HS-27A (cell line): ENCODE measurements at places on chromosomes 12 and 14.
A peak's percentile ranks its signal among the peaks of the same experiment; 100 is the strongest.

DNA sequence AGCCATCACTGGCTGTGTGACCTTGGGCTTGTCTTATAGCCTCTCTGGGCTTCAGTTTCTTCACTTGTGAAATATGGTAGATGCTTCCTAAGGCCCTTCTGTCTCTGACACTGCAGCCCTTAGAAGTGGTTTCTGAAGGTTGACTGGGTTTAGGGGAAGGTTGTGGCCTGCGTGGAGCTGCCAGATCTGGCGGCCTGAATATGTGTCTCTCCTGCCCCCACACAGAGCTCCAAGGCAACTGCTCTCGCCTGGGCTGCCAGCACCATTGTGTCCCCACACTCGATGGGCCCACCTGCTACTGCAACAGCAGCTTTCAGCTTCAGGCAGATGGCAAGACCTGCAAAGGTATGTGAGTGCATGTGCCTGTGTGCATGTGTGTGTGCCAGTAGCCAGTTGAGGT, 4.0 kb downstream of the LRP1-AS start:
- DNase-seq: no peak

GRCh38 chr14:52922656-52923055, 28.2 kb downstream of the FERMT2 start:
- DNase-seq: no peak

DNA sequence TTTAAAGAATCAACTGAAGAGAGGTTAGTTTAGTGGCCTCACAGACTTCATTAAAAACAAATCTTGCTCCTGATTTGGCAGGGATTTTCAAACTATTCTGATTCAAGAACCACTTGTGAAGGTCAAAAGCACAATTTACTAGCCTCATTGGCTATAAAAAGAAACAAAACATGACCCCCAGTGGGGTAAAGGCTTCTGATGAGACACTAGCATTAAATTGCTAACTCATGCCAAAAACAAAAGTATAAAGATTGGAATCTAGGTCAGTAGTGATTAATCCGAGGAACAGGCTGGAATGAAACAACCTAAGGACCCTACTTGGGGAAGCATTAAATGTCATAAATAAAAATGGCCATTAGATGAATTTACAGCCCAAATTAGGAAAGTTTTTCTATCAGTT, 312.3 kb downstream of the PAWR start:
- no peak for DNase-seq

DNA sequence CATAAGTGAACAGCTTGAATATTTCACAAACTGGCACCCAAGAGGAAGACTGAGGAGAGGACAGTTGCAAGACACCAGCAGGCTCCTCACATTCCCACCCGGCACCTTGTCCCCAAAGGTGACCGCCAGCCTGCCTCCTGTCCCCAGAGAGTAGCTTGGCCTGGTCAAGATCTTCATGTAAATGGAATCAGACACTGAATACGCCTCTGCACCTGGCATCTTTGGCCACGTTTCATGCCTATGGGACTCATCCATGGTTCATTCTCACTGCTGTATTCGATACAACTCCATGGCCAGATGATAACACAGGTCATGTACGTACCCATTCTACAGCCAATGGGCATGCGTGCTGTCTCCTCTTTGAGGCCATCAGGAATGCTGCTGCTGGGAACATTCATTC, 60.8 kb downstream of the ITPK1 start:
- DNase-seq: no peak

DNA sequence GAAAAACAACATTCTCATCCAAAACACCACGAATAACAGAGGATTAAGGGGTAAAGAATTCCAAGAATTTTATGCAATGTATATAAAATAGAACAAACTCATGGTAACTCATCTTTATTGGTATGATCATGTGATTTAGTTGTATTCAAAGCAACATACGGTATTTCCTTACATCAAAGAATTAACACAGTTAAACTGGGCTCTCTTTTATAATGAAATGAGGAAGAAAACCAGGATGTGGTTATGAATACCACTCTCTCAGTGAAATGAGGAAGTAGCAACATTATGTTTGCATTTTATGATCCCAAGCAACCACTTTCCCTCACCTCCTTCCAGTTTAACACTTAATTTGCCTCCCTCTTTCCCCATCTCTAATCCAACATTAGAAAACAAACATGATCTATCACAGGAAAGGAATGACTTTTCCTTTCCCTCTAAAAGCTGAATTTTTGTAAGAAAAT, 22.9 kb downstream of the SPTLC2 start:
- no peak for DNase-seq

- no peak for DNase-seq
These were observed 17.9 kb upstream of the AQP2 start for GRCh38 chr12:49932533-49933130.

GRCh38 chr12:24482882-24483604, 465.9 kb downstream of the BCAT1 start:
- no peak for DNase-seq

DNA sequence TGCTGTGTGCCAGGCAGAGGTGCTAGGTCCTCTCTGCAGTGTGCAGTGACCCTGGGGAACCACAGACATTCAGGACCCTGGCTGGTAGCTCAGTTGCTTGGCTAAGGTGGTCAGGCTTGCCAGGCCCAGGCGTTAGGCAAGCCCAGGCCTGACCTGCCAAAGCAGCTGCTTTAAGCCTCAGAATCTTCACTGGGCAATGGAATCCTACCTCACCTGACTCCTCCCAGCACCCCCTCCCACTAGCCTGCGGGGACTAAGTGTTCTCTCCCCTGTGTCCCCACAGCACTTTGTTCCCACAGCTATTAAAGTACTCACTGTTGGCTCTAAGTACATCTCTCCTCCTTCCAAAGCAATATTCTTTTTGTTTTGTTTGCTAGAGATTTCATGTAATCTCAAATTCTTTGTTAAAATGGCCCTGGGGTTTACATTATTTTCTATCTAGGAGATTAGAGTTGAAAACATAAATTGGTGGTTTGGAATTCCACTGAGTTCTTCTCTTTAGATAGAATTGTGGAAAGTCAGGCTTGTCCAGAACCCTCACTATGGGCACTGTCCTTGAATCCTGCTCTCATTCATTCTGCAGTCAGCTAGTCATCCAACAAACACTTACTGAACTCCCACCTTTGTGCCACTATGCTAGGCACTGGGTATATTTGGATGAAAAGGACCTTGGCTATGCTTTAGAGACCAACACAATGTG, 44.4 kb downstream of the DGLUCY start:
- no peak for DNase-seq

- no peak for DNase-seq
These were observed 18.1 kb downstream of the CLMN start for GRCh38 chr14:95301527-95302187.

- no peak for DNase-seq
These were observed 19.8 kb upstream of the RNASE2 start for GRCh38 chr14:20935303-20935984.

DNA sequence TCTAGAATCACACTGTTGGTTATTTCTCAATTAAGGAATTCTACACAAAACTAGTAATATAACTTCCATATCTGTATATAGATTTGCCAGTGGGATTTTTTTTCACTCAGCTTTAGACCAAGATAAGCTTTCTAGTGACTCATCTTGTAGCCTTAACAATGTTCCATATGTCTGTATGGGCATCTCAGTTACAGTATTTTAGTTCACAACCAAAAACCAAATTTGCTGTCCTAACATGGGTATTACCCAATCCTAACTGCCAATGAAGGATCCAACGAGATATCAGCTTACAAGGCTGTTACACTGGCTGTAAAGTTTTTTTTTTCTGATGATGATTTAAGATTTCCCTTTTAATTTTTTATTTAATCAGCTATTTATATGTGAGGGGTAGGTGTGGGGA, 31.5 kb upstream of the KRR1 start:
- DNase-seq: no peak

- peak; percentile 81 for DNase-seq
These were observed 28.0 kb downstream of the PXN start for GRCh38 chr12:120237360-120238171.

GRCh38 chr12:125038976-125039625, 26.1 kb upstream of the AACS start:
- DNase-seq: no peak

- DNase-seq: no peak
These were observed 468.0 kb upstream of the PRICKLE1 start for GRCh38 chr12:43057566-43057965.

DNA sequence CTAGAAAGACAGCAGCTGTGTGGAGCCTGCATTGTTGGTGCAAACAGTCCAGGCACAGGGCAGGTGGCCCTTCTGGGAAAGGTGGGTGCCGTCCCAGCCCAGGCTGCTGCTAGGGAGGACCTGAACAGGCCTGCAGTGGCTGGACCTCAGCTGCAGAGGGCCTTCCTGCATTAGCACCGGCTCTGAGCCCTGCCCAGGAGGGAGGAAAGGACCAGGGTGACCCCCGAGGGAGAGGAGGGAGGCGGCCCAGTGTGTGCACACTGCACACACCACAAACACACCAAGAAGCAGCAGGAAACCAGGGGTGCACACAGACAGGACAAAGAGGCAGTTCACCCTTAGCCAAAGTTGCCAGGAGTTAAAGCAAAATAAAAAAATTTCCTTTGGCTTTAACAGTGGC, 8.0 kb upstream of the PGAM5 start:
- DNase-seq: no peak

GRCh38 chr12:14313379-14314138, 51.9 kb upstream of the ATF7IP start:
- DNase-seq: no peak

- DNase-seq: no peak
These were observed 165.7 kb downstream of the SRGAP1 start for GRCh38 chr12:64010069-64010686.

DNA sequence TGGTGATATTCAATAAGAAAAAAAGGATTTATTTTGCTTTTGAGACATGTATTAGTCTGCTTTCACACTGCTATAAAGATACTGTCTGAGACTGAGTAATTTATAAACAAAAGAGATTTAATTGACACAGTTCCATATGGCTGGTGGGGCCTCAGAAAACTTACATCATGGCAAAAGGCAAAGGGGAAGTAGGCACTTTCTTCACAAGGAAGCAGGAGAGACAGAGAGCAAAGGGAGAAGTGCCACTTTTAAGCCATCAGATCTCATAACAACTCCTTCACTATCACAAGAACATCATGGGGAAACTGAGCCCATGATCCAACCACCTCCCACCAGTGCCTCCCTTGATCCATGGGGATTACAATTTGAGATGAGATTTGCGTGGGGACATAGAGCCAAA, 43.9 kb downstream of the BHLHE41 start:
- no peak for DNase-seq

DNA sequence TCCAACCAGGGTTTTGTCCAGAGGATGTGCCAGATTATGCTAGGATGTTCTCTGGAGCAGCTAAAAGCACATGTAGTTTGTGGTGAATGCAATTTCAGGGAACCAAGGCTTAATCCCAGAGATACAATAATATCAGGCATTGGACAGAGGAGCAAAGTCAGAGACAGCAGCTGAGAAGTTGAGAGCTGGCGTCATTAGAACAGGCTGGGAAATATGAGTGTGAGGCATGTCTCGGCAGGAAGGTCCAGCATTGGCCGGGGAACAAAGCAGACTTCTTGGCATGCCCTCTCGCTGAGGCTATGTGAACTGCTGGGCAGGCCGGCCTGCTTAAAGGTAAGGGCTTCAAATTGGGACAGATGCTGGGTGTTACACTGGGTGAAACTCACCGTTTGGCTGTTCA, 125.4 kb downstream of the CAND1 start:
- DNase-seq: no peak

DNA sequence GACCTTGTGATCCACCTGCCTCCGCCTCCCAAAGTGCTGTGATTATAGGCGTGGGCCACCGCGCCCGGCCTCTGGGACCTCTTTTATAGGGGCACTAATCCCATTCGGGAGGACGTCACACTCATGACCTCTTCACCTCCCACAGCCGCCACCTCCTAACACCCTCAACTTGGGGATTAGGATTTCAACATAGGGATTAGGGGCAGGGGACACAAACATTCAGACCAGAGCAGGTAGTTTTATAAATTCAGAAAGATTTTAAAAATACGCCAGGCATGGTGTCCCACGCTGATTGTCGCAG, 49.4 kb downstream of the TPCN1 start:
- no peak for DNase-seq

GRCh38 chr12:125356111-125356510, 290.9 kb downstream of the AACS start:
- no peak for DNase-seq

DNA sequence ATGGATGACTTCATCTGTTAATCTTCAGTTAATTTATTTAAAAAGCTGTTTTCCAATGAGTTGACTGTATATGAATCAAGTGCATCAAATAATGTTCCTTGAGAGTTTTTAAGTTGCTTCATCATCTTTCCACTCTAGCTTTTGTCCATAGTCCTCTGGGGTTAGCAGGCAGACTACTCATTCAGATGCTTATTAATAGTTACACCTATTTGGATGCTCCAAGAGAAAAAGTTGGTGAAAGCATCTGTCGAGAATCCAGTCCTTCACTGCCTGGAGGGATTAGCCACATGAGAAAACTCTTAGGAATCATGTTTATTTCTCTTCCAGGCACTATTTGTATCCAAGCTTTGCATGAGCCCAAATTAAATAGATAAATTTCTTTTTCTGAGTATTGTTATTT, 70.2 kb downstream of the DACT1 start:
- no peak for DNase-seq

GRCh38 chr14:25150934-25151790, 101.2 kb upstream of the STXBP6 start:
- peak; percentile 39 for DNase-seq

- no peak for DNase-seq
These were observed 94.0 kb downstream of the NAV3 start for GRCh38 chr12:77924703-77925102.

DNA sequence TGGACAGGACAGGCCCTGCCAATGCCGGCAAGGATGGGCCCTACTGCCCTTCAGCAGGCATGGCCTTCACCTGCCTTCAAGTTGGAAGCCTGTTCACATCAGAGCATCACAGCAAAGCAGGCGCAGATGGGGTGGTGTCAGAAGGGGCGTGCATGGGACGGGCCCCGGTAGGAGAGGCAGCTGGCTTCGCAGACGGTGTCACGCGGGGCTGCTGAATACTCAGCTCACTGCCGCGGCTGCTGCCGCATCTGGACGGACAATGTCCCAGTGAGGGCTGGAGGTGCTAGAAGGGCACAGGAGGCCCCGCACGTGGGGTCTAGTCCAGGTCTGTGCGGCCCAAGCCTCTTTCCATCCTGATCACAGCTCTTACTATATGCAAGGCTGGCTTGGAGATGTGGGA, 42.1 kb downstream of the LRCOL1 start:
- no peak for DNase-seq

DNA sequence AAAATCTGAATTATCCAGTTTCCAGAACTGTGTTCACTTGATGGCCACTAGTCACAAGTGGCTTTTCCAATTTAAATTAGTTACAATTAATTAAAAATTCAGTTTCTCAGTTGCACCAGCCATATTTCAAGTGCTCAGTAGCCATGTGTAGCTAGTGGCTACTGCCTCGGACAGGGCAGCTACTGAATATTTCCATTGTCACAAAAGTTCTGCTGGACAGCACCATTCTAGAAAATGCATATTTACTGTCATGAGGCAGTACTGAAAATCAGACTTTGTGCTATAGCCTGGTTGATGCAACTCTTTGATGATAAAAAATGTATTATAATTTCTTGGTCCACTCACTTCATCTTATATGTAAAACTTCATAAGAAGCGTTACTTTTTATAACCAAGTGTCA, 11.5 kb upstream of the OVCH1 start:
- no peak for DNase-seq

- no peak for DNase-seq
These were observed 10.6 kb downstream of the TRHDE start for GRCh38 chr12:72282721-72283120.
